Fibroblast of skin of abdomen (primary cell): ENCODE measurements at places on chromosomes 4 and X.
A peak's percentile ranks its signal among the peaks of the same experiment; 100 is the strongest.

DNA sequence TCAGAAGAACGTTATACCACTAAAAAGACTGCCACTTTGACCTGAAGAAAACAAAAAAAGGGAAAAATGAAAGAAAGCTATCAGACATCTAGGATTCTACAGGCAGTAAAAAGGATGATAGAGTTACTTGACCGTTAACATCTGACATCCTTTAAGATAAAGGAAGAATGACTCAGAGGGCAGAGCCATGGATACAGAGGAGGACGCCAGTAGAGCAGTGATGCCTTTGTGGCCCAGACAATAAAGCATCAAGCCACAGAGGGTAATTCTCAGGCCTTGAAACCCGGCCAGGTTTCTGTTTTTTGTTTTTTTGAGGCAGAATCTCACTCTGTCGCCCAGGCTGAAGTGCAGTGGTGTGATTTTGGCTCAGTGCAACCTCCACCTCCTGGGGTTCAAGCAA is 9.5 kb upstream of the BEX1 start:
- no peak for DNase-seq

DNA sequence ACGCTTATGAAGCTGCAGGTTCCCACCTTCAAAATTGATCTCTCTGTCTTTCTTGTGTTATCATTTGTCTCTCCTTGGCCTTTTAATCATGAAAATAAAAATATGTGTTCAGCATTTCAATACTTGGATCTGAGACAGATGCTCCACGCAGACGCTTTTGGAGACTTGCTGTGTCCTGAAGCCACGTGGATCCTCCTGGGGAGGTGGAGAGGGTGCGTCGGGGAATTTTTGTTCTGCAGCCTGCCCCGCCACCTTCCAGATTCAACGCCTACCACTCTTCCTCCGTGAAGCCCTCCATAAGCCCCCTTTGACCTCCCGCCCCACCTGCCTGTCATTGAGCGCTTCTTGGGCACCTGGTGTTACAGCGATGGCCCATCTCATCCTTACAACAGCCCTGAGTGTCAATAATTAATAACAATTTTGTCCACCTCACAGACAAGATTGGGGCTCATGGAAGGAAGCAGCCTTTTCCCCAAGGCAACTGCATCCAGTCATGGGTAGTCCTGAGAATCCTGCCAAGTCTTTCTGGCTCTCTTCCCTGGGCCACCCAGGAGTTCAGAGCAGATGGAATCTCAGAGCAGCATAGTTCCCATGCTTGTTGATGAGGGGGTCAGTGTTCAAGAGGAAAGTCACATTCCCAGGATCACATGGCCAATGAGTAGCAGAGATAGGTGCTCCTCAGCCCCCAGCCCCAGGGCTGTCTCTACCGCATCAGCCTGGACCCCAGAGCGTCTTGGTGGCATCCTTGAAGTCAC is 172.6 kb upstream of the PSAPL1 start:
- DNase-seq = peak; percentile 82

DNA sequence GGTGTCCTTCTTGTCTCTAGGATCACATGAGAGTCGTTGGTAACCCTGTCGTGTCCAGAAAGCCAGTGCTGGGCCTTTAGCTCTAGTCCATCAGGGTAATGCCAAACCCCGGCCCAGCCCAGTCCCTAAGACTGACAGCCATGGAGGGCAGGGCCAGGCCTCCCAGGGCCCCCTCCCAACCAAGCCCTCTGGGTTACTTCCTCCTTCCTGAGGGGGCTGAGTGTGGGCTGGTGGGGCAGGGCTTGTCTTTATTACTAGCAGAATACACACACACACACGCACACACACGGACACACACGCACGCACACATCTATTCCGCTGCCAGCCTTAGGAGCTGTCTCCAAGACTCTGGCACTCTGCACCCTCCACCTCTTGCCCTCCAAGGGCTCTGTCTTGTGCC is 35.6 kb upstream of the CDKN2AIP start:
- no peak for DNase-seq

DNA sequence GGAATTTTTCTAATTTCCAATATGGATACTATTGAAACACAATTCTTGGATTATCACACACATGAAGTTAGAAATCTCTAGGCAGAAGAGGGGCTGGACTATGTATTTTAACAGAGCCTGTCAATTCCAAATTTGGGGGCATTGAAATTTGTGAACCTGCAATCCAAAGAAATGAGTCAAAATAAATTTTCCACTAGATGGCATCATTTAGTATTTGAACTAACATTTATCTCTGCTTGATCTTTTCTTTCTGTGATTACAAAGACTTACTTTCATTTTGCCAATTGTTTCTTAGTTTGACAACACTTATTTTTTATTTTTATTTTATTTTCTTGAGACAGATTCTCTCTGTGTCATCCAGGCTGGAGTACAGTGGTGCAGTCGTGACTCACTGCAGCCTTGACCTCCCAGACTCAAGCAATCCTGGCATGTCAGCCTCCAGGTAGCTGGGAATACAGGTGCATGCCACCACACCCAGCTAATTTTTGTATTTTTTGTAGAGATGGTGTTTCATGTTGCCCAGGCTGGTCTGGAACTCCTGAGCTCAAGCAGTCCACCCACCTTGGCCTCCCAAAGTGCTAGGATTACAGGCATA is 2.7 kb upstream of the PYURF start:
- peak; percentile 12 for DNase-seq

- no peak for DNase-seq
Observed at GRCh38 chr4:9987749-9988362, 33.4 kb downstream of the SLC2A9 start.

GRCh38 chr4:175891851-175892250 is 79.8 kb upstream of the GPM6A start:
- DNase-seq = peak; percentile 4

DNA sequence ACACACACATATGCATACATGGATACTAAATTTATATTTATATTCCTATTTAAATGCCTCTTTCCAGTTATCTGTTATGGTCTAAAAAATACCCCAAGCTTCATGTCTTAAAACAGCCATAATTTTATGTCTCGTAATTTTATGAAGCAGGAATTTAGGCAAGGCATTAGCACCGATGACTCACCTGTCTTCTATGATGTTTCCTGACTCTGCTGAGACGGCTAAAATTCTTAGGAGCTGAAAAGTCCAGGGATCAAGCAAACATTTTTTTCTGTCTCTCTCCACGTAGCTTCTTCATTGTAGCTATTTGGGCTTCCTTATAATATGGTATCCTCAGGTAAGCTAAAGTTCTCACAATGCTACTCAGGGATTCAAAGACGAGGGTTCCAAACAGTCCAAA is 930.3 kb downstream of the STIM2 start:
- peak; percentile 65 for DNase-seq

GRCh38 chrX:138925330-138925729 is 213.8 kb upstream of the FGF13 start:
- peak; percentile 73 for DNase-seq

DNA sequence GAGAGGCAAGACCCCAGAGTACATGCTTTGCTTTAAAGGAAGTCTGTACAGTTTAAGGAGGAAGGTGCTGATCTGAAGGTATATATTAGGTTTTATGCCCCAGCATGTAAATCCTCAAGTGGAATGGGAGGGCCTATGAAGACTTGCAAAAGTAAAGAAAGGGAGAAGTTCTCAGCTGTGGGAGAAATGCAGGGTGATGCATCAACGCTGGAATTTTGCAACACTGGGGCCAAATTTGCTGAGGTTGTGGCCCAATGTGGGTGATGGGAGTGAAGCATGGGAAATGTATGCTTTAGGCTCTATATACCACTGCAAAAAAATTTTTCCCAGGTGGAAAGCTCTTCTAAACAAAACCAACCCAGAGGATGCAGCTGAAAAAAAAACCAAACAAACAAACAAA is 33.8 kb upstream of the GPR174 start:
- DNase-seq = no peak

DNA sequence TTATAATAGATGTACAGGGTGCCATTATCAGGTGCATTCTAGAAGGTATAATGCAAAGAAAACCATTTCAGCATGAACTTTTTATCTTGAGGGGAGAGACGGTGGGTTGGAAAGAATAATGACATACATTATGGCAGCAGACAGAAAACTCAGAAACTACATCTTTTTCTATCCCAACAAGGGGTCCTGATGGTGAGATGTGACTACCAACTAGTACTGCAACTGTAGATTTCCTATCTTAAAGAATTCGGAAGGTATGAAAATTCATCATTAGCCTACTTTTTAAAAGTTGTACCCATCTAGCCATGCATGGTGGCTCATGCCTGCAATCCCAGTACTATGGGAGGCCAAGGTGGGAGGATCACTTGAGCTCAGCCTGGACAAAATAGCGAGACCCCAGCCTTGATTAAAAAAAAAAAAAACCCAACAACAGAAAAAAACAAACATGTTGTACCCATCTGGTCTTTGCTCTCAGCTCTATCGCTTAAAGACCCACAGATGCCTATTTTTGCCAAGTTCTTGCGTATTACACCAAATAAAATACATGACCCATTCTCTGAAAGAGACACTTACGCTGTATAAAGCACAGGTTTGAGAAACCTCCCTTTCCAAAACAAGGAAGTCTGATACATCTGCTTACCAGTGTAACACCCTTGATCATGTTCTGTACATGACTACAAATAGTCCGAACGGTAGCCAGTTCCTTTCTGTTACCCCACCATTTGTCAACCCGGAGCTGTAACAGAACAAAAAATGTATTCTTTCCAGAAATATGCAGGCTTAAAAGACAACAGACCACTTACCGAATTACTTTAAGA is 1.6 kb downstream of the RPL9 start:
- DNase-seq = no peak

- DNase-seq = no peak
Observed at GRCh38 chr4:80540349-80540748, 204.8 kb downstream of the CFAP299 start.

DNA sequence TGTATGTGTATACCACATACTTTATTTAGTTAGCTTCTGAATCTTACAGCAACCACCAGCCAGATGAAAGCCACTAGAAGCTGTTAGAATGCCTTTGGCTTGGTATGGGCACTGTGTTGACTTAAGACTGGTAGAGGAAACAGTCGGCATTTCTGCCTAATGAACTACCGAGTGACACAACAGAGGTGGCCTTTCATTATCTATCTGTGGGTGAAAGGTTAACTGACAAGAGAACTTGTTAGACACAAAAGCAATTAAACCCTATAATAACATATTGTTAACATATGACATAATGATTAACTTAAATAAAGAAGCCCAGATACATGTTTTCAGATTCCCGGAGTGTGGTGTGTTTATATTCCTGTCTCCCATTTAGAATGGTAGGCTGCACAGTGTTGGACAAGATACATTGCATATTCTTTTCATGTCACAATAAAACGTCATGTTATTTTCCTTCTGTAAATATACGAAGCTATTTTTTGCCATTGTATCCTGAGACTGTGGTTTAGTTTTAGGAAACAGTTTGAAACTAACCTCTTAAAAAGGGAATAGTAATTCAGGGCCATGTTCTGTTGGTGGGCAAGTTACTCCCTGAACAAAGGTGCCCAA is 181.5 kb downstream of the SLIT2 start:
- DNase-seq = no peak

- DNase-seq = peak; percentile 24
Observed at GRCh38 chr4:186137196-186137794, 32.8 kb downstream of the FAM149A start.

DNA sequence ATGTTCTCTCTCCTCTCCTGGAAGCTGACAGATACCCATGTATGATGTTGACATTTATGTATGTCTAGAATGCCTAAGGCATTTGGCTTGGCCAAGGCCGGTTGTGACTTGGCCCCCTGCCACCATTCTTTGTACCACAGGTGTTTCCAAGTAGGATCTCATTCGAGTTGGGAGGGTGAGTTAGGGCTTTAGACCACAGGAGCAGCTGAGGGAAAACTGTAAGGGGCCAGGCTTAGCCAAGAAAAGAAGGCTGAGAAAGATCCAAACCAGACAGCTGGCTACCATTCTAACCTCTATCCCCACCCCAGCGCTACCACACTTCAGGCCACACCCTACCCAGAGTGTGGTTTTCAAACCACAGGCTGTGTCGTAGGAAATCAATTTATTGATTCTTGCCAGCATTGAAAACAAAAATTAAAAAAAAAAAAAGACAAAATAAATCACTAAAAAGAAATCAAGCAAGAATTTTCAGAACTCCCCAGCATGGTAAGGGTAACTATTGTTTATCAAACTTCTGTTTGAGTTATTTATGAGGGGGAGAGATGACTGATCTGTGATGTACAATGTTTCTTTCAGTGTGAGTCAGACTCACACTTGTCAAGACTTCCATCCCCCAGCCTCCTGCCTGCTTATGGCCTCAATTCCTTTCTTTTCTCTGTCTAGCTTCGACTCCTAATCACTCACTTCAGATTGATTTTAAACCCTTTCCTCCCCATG is 9.9 kb downstream of the TMSB4X start:
- peak; percentile 91 for DNase-seq
